ENCODE measurements at places on chromosomes 2 and 18.

DNA sequence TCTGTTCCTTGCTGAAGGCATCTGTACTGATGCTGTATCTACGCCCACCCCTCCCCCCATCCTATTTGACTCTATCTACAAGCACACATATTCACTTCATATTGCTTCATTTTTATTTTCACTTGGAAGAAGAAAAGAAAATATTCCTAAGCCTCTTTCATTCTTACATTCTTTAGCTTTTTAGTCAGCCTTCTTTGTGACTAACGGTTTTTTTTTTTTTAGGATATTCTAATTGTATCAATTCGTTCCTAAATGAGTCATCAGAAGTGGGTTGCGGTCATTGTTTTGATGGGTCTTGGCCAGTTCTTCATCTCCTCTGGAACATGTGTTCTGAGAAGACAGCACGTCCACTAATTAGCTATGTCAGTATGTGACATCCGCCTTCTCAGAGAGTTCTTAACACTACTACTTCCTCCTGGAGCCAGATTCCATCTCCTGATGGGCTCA is 88.7 kb downstream of the MYO1B start:
- DNase-seq, result no peak

DNA sequence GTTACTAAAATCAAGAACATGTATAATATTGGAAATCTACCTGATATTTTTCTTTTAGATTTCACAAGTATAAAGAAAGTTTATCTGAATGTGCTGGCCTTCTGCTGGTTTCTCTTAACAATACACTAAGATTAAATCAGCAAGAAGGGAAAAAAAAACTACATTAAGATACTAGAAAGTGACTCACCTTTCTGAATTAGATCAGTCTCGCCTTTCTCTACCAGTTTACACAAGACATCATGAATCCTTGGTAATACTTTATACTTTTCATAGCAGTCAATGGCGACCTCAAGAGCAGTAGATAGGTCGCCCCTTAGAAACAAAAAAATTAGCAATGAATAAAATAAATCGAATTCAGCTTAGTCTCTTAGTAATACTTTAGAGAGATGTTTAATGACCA is 61.2 kb downstream of the LRPPRC start:
- DNase-seq, result no peak

- DNase-seq, result no peak
Observed at GRCh38 chr18:8910843-8911242, 191.7 kb upstream of the NDUFV2 start.

DNA sequence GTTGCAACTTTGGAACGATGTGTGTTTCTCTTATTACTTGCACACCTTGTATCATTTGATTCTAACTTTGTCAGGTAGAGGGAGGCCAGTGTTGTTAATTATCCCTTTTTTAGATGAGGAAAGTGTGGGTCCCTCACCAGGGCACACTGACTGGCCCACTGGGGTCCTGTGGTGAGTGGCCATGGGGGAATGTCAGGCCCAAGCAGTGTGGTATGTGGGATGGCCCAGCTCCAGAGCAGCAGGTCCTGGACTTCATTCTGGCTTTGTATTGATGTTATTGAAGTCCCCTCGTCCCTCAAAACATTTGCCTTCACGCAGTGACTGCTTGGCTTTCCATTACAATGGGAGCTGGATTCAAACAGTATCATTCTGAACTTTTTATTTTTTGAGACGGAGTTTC is 11.7 kb downstream of the NCK2 start:
- no peak for DNase-seq

DNA sequence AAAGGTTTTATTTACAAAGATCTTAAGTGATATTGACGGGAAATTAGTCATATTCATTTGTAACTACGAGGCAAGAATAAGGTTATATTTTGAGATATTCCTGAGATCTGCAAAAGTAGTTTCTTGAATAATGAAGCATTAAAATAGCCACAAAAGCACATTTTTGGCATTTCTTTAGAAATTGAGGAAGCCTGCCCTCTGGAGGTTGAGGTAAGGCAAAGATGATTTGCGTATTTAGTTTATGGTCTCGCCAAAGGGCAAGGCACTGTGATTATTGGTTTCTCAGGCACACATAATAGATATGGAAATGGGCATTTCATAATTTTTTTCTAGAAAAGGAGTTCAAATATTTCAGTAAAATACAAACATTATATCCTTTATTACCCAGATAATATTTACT is 143.7 kb upstream of the RPRM start:
- DNase-seq, result no peak

DNA sequence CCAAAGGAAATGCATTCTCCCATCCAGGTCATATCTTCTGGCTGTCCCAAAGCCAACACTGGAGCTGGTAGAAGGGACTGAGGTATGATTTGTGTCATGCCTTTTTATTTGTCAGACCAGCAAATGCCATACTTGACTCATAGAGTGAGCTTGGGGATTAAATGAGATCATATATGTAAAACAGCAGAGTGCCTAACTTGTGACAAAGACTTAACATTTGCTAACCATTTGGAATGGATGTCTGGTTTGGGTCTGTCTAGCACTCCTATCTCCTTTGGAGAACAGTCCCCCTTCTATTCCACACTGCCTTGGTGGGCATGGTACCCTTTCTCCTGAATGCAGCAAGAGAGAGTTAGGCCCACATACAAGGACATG is 128.5 kb upstream of the LGALSL start:
- DNase-seq, result no peak

GRCh38 chr2:201363857-201364560 is 6.9 kb upstream of the FLACC1 start:
- DNase-seq, result peak; percentile 44

DNA sequence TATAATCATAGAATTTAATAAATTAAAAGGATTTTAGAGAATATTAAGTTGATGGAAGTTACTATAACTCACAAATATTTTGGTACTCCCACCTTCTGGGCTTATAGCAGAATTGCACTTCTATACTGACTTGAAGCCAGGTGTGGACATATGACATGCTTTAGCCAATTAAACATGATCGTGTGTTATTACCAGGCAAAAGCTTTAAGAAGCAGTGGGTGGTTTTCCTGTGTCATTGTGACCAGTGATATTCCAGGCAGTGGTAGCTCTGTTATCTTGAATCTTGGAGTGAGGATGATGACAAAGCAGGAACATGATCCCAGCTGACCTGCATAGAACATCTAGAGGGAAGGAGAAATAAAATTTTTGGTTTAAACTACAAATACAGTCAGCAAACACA is 370.9 kb upstream of the ZEB2 start:
- no peak for DNase-seq

- no peak for DNase-seq
Observed at GRCh38 chr2:199228887-199229819, 228.6 kb downstream of the SATB2 start.

GRCh38 chr2:98580656-98581284 is 27.5 kb downstream of the COA5 start:
- DNase-seq, result no peak

DNA sequence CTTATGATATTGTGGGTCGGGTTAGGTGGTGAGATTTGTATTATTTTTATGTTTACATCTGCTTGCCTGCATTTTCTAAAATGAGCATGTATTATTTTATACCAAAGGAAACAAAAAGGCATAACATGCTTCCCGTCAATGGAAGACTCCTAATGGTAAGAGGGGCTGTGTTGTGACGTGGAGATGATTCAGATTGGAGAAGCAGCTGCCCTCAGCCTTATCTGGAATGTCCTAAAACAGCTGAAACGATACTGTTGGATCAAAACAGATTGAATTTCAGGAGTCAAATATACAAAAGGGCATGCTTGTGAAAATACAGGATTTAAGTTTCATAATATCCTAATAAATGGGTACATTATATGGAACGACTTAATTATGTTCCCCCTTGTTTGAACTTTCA is 19.0 kb downstream of the DGKD start:
- DNase-seq, result no peak

GRCh38 chr2:46704041-46704440 is 211.6 kb downstream of the MCFD2 start:
- DNase-seq, result no peak

- DNase-seq, result no peak
Observed at GRCh38 chr18:53004798-53005197, 664.8 kb downstream of the DCC start.

GRCh38 chr2:200756618-200757321 is 54.9 kb upstream of the BZW1 start:
- DNase-seq, result no peak

GRCh38 chr2:148167241-148167766 is 146.4 kb downstream of the MBD5 start:
- no peak for DNase-seq

GRCh38 chr2:135409436-135409835 is 121.6 kb downstream of the ZRANB3 start:
- DNase-seq, result no peak

DNA sequence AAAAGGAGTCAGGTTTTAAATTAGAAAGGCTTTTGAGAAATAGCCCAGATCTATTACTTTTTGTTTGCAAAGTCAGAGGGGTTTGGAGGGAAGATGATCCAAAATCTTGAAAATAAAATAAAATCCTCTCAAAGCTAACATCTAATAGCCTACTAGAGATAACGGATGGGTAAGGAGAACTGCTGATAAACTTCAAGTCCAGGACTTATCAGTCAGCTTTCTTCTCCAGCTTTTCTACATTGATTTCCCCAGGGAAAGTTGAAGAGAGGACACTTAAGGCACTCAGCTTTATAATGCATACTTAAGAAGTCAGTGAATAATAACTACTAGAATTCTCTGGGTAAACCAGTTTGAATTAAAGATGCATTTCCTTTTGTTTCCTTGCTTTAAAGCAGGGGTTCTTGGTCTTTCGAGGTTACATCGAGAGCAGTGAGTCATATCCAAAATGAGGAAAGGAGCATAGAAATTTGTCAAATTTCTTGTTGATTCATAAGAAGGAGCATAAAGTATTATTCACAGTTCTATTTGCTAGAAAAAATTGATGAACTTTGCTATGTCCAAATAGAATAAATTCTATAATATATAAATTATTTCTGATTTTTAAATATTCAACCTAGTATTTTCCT is 43.2 kb upstream of the ITPRID2 start:
- no peak for DNase-seq

DNA sequence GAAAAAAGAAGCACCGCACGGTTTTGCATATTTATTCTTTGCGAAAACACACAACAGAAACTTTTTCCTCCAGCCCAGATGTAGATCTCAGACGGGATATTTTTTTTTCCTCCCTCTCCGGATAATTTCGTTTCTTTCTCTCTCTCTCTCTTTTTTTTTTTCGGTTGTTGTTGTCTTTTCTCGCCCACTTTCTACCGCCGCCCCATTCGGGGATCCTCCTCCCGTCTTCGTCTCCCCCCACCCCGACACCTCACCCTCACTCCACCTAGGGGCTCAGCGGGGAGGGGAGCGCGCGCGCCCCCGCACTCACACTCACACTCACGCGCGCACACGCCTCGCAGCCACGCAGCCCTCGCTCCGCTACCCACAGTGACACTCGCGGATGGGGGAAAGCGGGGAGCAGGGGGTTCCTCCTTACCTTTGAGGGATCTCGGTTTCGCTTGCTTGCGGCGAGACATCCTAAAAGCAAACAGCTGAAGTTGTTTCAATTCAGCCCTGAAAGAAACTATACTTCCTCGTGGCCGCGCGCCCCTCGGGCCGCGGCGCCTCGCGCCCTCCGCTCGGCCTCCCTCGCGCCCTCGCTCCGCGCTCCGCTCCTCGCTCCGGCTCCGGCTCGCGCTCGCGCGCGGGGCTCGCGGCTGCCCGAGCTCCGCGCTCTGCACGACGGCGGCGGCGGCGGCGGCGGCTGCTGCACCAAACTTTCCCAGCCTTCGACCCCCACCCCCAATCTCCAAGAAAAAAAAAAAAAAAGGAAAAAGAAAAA is 1.3 kb downstream of the ZNF521 start:
- peak; percentile 48 for DNase-seq

GRCh38 chr2:133434959-133435668 is 133.1 kb downstream of the NCKAP5 start:
- no peak for DNase-seq

DNA sequence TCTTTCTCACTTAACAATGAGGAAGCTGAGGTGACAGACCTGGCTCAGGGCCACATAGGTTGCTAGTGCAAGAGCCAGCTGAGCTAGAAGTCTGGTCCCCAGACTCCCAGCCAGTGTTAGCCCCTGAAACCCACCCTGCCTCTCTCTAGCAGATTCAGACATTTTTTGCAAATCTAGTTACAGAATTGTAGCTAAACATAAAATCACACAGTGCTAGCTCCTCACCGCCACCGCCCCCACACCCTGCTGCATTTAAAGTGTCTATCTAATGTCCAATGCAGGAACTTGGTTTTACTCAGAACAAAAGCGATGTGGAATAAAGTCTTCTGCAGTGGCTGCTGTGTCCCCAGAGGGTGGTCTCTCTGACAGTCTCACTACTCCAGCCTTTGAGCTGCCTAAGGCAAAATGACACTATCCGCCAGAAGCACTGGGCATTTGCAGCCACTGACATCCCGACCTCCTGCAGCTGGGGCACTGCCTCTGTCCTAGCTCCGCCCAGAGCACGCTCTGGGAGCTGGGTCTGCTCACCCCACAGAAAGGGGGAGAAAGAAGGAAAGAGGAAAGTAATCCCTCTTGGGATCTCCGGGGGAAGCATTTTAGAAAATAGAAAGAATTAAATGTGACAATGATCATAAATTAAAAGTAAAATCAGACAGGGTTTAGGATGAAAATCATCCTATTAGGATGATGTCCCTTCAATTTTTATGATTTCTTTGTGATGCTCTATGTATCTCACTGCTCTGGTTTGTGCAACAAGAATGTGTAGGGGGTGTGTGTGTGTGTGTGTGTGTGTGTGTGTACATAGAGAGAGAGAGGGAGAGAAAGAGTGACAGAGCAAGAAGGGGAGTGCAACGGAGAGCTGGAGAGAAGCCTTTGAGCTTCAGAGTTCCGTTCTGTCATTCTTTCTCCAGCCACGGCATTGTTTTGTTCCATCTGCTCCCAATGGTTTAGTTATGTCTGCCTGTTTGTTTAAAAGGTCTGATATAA is 50.5 kb upstream of the ST8SIA3 start:
- DNase-seq, result no peak

DNA sequence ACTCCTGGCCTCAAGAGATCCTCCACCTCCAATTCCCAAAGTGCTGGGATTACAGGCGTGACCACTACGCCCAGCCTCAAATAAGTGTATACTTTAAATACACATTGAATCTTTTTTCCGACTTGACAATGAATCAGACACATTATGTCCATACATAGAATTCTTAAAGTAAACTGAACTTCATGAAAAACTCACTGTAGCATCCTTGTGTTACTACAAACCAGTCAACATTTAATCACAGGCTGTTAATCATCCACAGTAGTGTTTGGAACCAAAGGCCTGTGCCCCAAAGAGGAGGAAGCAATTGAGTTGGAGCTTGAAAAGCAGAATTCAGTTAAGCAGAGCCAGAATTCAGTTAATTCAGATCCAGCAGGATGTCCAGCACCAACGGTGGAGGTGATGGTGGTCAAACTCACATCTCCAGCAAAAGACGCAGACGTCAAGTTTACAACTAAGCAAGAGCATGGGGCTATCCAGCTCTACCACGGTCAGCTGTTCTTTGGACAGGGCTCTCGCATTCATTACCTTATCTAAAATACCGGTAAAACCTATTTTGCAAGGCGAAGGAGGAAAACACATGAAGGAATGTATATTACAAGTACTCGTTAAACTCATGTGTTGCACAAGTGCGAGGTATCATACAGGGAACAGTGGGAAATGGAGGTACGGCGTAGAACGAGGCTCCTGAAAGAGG is 1.2 kb downstream of the SLC39A6 start:
- no peak for DNase-seq

GRCh38 chr2:37387148-37387835 is 42.9 kb downstream of the QPCT start:
- no peak for DNase-seq
